ENCODE measurements at places on chromosomes 11 and 22.

DNA sequence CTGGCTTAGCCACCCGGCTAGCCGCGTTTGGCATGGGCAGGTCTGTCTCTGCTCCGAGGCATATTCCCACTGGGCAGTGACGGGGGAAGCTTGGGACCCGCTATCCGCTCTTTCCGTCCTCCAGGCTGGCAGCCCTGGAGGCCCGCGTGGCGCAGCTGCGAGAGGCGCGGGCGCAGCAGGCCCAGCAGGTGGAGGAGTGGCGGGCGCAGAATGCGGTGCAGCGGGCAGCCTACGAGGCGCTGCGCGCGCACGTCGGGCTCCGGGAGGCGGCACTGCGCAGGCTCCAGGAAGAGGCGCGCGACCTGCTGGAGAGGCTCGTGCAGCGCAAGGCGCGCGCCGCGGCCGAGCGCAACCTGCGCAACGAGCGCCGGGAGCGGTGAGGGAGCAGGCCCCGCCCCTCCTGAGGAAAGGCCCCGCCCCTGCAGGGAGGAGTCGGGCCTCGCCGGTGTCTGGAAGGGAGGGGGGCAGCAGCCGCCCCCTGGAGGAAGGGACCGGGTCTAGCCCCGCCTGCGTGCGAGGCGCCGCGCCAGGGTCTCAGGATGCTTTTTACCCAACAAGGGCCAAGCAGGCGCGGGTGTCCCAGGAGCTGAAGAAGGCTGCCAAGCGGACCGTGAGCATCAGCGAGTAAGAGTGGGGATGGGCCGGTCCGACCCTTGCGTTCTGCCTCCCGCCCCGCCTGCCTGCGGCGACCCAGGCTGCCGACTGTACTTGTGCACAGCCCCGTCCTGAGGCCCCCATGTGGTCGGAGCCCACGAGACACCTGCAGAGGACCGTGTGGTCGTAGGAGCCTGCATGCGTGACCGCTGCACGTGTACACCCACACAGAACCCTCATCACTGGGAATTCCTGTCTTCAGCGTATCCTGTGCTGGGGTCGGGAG, 7.9 kb downstream of the ATG16L2 start:
- peak; percentile 91 for DNase-seq

GRCh38 chr22:23938328-23939016, 22.5 kb downstream of the GSTT2B start:
- no peak for DNase-seq

- DNase-seq: no peak
Observed at GRCh38 chr22:28914201-28914600, 30.8 kb downstream of the ZNRF3 start.

DNA sequence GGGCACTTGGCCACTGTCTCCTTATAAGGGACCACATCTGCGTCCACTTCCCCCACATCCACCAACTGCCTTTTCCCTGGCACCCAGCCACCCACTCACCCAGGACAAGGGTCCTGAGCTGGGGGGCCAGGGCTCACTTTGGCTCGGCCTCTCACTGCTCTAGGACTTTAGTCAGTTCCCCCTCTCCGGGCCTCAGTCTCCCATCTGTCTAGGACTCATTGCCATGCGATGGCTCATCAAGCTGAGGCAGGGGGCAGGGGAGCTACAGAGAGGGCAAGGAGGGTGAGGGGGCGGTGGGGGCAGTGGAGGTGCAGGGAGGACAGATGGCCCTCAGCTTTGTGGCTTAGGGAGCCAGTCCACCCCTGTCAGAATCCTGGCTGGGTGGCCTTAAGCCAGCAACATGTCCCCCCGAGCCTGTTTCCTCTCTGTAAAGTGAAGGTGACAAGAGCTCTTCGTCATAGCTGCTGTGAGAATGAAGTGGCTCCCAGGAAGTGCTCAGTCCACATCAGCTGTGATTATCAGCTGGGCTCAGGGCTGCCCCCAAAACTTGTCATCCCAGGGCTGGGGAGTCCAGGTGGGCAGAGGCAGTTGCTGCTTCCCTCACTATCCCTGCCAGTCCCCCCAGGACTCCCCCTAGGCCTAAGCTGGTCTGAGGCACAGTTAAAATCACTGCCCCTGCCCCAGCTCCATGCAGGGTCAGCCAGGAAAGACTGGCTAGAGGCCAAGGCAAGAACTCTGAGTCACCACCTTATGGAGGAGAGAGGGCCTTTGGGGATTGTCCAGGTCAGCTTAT, 14.9 kb downstream of the RAC2 start:
- peak; percentile 47 for DNase-seq

DNA sequence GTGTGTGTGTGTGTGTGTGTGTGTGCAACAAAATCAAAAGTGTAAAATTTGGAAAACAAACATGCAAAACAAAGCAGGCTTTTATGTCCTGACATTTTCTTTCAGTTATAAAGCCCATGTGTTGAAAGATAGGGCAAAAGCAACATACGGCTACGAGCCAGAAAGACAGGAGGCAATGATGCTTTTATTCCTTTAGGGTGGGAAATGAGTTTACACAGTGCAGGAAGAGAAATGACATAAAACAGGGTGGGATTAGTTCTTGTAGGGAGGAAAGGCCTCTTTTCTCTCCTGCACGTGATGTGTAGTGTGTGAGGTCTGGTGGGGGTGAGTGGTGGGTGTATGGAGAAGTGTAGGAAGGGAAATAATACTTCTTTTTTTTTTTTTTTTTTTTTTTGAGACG, 29.4 kb downstream of the IL18 start:
- DNase-seq: no peak

DNA sequence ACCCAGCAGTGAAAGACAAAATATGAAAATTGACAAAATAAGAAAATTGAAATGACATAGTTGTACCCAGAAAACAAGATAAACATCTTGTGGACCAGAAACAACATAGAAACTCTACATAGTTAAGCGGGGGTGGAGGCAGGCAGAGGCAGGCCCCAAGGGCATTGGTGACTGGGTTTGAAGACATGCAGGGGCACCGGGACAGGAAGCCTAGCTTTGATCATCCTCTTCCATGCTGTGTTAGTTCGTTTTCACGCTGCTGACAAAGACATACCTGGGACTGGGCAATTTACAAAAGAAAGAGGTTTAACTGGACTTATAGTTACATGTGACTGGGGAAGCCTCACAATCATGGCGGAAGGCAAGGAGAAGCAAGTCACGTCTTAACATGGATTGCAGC, 33.5 kb upstream of the CRTAM start:
- DNase-seq: no peak

GRCh38 chr11:8408151-8408941, 144.7 kb upstream of the LMO1 start:
- no peak for DNase-seq

GRCh38 chr22:43880541-43880991, 11.2 kb downstream of the PNPLA5 start:
- no peak for DNase-seq

DNA sequence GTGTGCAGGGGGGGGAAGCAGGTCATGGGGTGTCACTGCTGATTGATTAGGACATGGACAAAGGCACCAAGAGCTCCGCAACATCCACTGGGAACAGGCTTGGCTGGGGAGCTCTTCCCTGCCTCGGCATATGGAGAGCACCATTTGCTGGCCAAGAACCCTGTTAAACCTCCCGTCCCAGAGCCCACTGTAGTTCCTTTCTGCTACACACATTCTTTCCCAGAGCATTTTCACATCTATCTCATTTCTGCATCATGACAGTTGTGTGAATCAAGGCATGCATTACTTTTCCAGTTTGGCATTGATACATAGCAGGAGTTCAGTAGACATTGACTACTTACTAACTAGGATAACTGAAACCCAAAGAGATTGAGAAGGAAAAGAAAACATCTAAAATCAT, 333.4 kb upstream of the B3GAT1 start:
- no peak for DNase-seq

GRCh38 chr22:48952256-48953102, 875.2 kb downstream of the BRD1 start:
- DNase-seq: no peak

DNA sequence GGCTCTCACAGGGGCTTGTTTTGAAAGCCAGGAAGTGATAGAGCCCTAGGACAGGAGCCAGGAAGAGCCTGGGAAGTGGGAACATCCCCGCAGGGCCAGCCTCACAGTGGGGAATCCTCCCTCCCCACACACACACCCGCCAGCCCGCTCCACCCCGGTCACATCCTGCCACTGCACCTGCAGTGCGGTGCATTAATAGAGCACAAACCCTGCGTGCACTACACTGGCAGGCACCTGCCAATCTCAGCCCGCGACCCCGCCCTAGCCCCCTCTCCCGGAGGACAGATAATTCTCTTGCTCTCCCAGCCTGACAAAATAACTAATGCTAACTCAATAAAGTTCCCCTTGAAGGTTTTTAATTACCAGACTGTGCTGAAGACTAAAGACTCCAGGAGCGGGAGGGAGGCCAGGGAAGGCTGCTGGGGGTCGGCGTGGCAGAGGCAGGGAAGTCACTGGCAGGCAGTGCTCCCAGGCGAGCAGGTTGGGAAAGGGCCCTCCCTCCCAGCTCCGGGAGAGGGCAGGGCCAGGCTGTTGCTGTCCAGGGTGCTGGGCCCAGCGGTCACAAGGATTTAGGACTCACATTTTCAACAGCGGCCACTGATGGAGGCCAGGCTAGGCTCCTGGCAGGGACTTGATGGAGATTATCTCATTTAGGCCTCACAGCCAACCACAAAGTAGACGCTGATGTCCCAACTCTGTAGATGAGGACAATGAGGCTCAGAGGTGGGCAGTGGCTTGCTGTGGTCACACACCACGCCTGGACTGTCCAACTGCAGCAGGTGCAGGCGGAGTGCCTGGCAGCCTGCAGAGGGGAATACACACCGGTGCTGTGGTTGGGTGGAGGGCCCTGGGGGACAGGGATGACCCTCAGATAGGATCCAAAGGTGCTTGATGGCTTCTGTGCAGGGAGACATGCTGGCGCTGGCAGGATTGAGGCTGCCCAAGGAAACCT, 23.9 kb upstream of the TCF20 start:
- no peak for DNase-seq

- DNase-seq: no peak
Observed at GRCh38 chr11:118147502-118147901, 5.1 kb downstream of the SCN4B start.

DNA sequence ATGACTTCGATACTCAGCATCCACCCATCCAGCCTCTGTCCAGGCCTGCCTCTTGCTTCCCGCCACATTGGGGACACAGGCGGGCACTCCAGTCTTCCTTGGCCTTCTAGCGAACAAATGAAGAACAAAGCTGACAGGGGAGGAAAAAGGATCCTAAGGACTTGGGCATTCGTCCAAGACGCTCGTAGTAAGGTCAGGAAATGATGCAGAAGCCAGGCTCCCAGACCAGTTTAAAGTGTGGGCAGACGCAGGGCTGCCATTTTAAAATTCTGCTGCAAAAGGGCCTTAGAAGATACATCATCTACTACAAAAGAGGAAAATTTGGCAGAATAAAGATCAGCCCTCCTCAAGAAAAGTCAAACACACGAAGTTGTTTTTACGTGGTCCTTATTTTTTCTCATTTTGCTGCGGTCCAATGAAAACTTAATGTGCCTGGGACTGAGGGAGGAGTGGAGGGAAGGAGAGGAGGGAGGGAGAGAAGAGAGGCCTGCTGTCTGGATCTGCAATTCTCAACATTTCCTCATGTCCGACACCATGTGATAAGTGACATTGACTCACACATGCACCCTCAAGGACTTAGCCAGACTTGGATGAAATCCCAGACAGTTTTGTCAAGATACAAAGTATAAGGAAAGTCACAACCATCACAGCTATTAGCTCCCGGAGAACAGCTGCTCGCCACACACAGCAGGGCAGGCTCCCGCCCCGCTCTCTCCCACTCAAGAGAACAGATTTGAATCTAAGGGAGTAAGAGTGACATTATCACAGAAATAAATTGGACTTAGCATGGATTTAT, 5.7 kb downstream of the DNAL4 start:
- peak; percentile 49 for DNase-seq

GRCh38 chr22:22067192-22067591, 84.6 kb upstream of the TOP3B start:
- no peak for DNase-seq

DNA sequence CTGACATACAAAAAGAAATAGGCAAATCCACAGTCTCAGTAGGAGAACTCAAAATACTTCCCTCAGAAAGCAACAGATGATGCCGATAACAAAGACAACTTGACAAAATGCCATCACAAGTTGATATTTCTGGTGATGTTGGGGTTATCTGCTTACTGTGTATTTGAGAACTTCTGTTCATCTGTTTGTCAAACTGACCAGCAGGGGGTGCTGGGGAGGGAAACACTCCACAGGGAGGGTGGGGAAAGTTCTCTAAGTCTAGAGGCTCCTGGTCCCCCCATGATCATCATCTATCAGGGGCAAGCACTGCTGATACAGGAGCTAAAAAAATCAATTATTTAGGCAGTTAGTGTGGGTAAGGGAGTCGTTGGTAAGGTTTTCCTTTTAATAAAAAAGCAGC, 19.2 kb downstream of the GLYATL1 start:
- DNase-seq: no peak

DNA sequence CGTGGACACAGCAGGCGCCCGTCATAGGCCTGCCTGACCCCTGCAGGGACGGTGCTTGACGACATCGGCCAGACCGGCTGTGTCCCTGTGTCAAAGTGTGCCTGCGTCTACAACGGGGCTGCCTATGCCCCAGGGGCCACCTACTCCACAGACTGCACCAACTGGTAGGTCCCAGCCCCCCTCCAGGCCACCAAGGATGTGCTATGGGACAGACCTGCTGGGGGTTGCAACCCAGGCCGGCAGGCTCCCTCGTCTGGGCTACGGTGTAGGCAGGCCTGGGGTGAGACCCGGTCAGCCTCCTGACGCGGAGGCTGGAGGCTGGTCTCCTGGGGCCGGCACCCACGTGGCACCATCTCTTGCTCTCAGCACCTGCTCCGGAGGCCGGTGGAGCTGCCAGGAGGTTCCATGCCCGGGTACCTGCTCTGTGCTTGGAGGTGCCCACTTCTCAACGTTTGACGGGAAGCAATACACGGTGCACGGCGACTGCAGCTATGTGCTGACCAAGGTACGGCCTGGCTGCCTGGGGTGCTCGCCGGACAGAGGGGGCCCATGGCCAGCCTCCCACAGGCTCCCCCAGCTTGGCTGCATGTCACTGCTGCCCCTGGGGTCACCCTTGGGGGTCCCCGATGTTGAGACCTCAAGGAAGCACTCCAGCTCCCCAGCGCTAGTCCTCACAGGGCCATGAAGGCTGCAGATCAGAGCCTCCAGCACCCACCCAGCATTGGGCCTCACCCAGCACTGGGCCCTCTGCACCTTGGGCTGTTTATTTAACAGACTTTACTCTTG, 7.7 kb downstream of the MUC5AC start:
- DNase-seq: no peak

GRCh38 chr11:100727410-100727809, 40.3 kb downstream of the ARHGAP42 start:
- DNase-seq: no peak

DNA sequence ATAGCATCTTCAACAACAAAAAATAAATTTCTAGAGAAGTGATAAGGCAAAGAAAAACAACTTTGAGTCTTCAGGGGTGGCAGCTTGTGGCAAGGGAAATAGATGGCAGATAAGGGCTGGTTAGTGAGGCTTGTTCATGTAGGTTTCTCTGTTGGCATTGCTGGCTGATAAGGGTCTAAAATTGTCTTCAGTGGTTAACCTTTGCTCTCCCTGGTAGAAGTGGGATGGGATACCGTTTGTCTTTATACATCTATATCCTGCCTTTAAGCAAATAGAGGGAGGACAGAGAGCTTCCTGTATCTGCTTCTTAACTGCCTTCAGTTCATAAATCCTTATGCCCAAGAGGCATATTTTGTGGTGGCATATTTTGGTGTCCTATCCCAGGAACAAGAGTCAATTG, 57.1 kb downstream of the TRAF6 start:
- no peak for DNase-seq

Data from A549 (cell line).